Mucosa of gallbladder (tissue), 1 donor: ENCODE measurements at places on chromosomes 3 and 15.

DNA sequence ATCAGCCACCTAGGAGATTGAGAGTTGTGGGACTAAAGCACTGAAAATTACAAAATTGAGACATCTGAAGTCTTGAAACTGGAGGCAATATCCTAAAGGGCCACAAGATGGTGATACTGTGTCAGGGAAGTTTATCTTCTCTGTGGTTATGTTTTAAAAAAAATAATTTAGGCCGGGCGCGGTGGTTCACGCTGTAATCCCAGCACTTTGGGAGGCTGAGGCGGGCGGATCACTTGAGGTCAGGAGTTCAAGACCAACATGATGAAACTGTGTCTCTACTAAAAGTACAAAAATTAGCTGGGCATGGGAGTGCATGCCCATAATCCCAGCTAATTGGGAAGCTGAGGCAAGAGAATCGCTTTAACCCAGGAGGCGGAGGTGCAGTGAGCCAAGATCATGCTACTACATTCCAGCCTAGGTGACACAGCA is 17.9 kb upstream of the NIT2 start:
- DNase-seq = peak; percentile 32

DNA sequence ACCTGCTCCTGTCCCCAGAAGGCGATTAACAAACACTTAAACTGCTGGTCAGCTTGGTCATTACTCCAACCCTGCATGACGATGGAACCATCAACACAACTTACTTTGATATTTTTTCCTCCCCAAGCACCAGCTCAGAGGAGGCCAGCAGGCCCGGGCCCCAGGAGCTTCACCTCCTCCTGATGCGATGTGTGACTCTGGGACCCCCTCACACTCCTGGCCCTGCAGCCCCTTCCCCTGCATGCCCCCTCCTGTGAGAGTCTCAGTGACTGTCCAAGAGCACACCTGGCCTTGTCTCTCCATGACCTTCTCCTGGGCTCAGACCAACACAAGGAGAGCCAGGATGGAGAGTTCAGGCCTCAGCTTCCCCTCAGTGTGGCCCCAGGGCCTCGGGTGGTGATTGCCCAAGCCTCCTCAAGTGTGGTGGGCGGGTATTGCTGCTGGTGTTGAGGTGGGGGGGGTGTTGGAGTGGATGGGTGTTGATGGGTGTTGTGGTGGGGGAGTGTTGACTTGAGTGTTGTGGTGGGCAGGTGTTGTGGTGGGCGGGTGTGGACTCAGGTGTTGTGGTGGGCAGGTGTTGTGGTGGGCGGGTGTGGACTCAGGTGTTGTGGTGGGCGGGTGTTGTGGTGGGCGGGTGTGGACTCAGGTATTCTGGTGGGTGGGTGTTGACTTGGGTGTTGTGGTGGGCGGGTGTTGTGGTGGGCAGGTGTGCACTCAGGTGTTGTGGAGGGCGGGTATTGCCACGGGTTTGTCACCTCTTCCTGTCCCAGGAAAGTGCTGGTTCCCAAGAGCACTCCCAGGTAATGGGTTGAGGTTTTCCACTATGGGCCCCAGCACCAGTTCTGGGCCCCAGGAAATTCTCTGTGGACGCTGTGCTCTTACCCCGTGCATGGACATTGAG is 68.1 kb downstream of the TFRC start:
- no peak for DNase-seq

DNA sequence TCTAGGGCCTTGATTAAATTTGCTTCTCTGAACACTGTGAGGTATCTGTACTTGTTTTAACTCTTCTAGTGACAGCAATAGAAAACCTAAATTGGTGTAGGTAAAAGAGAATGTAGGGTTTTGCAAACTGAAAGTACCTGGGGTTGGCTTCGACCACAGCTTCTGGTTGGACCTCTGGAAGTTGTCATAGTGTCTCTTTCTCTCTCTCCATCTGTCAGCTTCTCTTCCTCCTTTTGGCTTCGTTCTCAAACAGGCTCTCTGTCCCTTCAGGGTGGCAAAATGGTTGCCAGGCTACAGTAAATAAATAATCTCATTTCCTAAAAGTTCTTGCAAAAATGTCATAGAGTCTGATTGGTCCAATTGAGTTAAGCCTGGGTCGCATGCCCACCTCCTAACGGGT is 149.3 kb upstream of the CTDSPL start:
- DNase-seq = no peak

- DNase-seq = peak; percentile 54
Measured at GRCh38 chr3:125437631-125438435, 62.7 kb upstream of the ZNF148 start.

- DNase-seq = no peak
Measured at GRCh38 chr3:123724306-123724705, 139.5 kb upstream of the HACD2 start.

GRCh38 chr3:59094446-59094845 is 44.6 kb upstream of the CFAP20DC start:
- no peak for DNase-seq
